ENCODE measurements at places on chromosomes 16 and 17.

DNA sequence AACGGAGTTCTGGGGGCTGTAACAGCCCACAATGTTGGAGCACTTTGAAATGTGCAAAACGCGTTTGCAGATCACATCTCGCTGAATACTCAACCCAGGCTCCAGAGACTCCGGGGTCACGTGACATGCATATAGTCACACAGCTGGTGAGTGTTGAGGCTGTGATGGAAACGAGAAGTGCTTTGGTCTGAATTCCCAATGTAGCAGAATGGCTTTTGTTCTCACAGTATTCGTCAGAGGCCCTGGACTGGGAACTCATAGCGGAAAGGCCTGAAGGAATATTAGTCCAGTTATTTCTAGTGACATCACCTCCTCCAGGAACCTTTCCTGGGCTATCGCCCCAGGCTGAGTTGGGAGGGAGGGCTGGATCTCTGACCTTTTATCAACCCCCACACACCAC is 95.8 kb upstream of the CRHR1 start:
- DNase-seq = no peak

GRCh38 chr16:72604375-72604774 is 432.4 kb upstream of the PMFBP1 start:
- DNase-seq = no peak

- no peak for DNase-seq
These were observed 7.8 kb downstream of the PIGS start for GRCh38 chr17:28563475-28563874.

DNA sequence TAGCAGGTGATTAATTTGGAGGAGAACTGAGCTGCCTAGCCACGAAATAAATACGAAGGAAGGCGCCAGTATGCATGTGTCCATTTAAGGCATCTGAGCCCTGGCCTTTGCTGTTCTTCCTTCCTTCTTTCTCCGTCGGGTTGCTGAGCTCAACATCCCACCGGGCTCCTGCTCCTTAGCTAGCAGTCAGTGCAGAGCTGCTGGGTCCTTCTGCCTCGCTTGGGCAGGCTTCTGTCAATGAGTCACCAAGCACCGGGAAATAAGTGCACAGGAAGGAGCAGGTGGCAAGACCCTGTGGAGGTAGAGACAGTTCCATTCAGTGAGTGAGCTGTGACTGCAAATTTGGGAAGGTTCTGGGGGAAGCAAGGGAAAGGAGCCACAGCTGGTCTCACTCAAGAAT is 120.7 kb downstream of the CCDC182 start:
- DNase-seq = no peak

- no peak for DNase-seq
These were observed 21.5 kb downstream of the LPCAT2 start for GRCh38 chr16:55530316-55530856.

DNA sequence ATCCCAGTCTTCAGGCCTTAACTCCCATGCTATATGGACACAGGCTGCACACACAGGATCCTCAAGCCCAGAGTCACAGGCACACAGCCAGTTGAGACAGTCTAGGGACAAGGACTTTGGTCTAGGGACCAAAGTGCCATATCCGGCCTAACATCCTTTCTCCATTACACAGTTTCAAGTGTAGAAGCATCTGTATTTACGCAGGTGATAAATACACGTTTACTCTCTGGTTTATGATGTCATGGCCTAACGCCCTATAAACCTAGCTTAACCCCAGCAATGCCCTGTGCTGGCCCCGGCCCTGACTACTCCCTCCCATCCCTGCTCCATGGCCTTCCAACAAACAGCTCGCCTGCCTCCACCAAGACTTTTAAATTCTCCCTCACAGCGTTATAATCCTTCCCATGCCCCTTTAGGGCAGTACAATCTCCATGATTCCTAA is 17.1 kb downstream of the CUEDC1 start:
- no peak for DNase-seq

- DNase-seq = no peak
These were observed 154.5 kb downstream of the BCAS3 start for GRCh38 chr17:60832151-60832585.

GRCh38 chr17:5813357-5813756 is 229.0 kb upstream of the NLRP1 start:
- DNase-seq = no peak

DNA sequence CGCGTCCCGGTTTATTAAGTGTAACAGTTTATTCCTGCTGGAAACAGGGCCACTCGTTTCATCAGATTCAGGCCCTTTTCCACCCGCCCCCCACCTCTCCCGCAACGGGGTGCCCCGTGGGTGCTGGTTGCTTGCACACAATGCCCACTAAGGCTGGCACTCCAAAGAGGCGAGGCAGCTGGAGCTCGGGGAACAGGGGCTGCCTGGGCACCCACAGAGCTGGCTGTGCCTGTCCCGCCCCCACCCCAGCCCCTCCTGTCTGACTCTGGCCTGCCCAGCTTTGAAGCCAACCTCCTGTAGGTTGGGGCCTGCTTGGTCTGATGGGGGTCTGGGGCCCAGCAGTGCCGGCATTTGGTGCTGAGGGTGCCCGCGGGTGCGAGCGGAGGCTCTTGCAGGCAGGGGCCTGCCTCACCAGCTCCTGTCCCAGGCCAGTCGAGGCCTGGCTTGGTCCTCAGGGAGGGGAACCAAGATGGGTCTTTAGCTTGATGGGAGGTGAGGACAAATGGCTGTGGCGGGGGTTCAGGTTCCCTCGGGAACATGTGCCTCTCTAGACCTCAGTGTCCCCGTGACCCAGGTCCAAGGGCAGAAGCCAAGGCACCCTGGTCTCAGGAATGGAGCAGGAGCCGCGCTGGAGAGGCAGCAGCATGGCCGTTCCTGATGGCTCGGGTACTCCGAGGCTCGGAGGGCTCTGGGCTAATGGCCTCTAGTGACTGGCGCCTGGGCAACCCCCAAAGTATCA is 20.1 kb downstream of the MYBBP1A start:
- no peak for DNase-seq

DNA sequence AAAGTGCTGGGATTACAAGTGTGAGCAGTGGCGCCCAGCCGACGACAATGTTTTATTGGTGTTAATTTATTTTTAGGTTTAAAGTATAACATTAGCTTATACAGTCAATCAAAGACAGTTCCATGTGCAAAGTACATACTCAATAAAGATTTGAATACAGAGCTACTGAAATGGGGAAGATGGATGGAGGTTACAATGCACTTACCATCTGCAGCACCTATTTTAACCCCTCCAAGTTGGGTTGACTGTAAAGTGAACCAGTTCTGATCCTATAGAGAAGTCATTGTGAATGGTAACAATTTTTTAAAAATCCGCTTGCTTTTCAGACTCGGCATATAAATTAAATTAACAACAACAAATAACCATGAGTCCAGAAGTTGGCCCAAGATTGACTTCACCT is 679 bp upstream of the PSKH1 start:
- DNase-seq = no peak

DNA sequence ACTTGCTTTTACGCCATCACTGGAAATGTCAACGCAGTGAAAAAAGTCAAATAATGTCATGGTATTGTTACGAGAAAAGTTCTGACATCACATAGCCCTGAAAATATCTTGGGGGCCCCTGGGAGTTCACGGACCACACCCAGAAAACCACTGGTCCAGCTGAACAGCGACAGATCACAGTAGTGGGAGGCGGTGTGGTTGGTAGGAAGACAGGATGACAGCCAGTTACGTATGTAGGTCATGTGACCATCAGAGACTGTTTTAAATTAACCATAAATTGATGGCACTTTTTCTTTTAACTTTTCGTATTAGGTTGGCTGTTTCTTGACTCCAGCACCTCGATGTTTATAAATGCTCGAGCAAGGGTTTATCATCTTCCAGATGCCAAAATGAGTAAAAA is 11.9 kb downstream of the ERCC4 start:
- no peak for DNase-seq

- no peak for DNase-seq
These were observed 18.6 kb downstream of the COG7 start for GRCh38 chr16:23434380-23434779.

DNA sequence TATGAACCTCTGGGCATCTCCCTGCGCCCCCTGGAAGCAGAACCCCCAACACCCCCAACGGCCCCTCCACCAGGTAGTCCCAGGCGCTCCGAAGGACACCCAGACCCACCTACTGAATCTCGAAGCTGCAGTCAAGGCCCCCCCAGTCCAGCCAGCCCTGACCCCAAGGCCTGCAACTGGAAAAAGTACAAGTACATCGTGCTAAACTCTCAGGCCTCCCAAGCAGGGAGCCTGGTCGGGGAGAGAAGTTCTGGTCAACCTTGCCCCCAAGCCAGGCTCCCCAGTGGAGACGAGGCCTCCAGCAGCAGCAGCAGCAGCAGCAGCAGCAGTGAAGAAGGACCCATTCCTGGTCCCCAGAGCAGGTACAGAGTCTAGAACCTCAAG is 1.5 kb downstream of the BCL6B start:
- no peak for DNase-seq

DNA sequence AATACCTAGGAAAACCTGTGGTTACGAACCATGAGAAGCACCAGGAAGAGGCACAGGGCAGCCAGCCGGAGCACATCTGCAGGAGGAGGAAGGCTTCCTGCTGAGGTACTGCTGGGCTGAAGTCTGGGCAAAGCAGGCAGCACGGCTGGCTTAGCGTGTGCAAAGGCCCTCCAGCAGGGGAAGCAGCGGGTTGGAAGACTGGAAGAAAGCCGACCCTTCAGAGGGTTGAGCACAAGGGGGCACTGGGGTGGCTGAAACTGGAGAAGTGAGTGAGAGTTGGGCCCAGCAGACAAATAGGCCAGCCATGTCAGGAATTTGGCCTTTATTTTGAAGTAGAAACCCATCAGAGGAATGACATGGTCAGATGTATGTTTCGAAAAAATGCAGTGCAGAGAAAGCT is 12.1 kb upstream of the HSD3B7 start:
- no peak for DNase-seq

DNA sequence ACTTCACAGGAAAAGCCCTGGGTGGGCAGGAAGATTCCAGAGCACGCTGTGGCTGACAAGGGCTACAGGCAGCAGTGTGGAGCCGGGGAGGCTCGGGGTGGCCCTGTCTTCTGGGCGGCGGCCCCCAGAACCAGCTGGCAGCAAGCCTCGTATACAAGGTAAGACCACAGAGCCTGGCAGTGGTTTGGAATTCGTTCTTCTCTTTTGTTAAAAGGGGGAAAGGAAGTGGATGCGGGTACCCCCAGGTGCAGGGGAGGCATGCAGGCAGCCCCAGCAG is 6.0 kb downstream of the UBALD1 start:
- DNase-seq = no peak

DNA sequence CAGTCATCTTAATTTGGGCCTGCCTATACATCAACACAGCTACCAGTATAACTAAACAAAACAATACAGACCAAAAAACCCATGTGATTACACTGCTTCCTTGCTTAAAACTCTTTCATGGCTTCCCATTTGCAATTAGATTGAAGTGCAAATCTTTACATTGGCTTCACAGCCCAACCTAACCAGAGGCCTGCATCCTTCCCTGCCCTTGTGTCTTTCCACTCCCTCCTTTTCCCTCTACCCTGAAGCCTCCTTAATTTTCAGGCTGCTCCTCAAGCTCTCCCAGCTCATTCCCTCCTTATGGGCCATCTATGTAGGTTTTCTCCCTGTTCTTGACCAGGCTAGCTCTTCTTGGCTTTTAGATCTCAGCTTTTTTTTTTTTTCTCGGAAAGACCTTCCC is 147.8 kb downstream of the TOX3 start:
- no peak for DNase-seq

DNA sequence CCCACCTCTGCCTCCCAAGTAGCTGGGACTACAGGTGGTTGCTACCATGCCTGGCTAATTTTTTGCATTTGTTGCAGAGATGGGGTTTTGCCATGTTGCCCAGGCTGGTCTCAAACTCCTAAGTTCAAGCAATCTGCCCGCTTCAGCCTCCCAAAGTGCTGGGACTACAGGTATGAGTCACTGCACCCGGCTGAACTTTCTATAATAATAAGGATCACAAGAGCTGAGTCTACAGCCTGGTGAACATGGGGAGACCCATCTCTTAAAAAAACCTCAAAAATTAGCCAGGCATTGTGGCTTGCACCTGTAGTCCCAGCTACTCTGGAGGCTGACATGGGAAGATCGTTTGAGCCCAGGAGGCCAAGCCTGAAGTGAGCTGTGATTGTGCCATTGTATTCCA is 53.5 kb downstream of the WDR59 start:
- no peak for DNase-seq

DNA sequence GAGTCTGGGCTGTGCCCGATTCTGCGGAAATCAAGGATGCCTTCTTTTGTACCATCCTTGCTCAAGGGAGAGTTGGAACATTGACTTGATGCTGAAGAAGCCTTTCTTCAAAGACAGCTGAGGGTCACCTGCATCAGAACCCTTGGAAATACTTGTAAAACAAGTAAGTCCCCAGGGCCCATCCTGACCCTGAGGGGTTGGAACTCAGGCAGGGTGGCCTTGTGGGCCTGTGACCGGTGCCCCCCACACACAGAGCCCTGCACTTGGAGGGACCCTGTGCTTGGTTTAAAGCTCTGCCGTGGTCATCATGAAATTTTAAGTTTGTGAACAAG is 56.9 kb downstream of the WIPI1 start:
- DNase-seq = no peak

DNA sequence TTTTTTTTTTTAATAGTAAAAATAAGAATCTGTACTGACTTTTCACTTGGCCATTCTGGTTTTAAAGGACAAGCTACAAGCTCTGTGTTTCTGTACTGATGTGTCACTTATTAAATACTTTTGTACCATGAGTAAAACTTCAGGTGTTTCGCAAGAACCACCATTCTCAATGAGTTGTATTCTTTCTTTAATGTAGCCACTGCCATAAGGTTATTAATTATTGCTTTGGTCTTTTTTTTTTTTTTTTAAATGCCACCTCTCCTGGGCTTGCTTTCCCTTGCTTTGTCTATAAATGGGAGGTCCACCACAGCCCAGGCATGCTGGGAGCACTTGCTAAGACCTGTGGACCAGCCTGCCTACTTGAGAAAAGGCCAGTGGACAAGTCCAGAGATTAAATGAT is 8.4 kb downstream of the ARL2BP start:
- DNase-seq = no peak

- no peak for DNase-seq
These were observed 34.8 kb downstream of the TMEM235 start for GRCh38 chr17:78266231-78266631.

- DNase-seq = no peak
These were observed 12.3 kb upstream of the UBE2I start for GRCh38 chr16:1297018-1297696.

Data from cortex of kidney (tissue), 1 donor.